Stimulated activated CD4-positive, alpha-beta T cell treated with anti-CD3 and anti-CD28 coated beads, TNF-alpha, amount 100 ng/mL, for 1 hour (primary cell): ENCODE measurements at places on chromosomes 12 and 14.
A peak's percentile ranks its signal among the peaks of the same experiment; 100 is the strongest.

DNA sequence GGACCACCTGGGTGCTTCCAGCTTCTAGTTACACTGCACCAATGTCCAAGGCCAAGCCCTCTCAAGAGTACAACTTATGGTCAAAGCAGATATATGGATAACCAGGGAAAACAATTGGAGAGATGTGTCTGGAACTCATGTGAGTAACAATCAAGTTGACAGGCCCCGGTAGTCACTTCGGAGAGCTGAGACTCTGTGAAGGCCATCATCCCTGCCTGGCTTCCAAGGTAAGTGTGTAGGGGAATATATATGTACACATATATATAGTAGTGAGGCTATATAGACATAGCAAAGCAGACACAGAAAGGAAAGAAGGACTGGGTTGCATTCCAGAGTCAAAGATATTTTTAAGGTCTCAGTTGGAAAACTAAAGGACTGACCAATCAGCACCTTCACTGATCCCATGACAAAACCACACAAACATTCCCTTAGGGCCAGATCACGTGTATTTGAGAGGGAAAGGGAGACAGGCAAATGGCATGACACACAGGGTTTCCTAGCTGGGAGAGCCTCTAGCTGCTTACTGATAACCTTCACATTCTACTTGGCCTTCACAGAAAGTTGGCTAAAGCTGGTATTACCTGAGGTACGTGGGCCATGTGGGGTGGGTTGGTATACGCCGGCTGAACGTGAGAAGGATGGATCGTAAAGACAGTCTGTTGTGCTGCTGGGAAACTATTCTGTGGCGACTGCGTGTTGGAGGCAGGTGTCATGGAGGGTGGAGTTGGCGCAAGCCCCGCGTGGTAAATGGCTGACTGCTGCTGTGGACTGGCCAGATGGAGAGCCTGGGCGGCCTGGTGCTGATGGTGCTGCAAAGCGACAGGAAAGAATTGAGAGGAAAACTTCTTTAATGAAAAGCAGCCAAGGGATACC, 50.0 kb downstream of the SH2B3 start:
- DNase-seq: no peak

GRCh38 chr14:94875256-94875655, 105.3 kb upstream of the GSC start:
- DNase-seq: no peak

GRCh38 chr14:104953896-104954656, 24.1 kb downstream of the AHNAK2 start:
- DNase-seq: no peak

DNA sequence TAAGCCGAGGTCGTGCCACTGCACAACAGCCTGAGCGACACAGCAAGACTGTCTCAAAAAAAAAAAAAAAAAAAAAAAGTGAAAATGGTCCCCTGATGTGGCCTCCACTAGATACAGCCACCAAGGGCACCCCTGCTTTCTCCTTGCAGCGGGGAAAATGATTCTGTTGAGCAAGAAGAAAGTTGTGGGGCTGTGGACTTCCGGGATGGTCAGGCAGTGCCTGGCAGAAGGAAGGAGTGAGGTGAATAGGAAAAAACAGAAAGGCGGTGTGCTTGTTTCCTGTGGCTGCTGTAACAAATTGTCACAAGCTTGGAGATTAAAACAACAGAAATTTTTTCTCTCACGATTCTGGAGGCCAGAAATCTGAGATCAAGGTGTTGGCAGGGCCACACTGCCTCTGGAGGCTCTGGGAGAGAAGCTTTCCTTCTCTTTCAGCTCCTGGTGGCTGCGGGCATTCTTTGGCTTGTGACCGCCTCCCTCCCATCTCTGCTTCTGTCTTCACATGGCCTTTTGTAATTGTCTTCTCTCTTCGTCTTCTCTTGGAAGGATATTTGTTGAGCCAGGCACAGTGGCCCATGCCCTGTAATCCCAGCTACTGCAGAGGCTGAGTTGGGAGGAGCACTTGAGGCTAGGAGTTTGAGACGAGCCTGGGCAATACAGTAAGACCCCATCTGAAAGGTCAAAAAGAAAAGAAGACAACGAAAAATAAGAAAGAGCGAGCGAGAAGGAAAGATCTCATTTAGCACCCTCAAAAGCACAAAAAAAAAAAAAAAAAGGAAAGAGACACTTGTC, 116.6 kb upstream of the MED13L start:
- DNase-seq: no peak

- DNase-seq: no peak
Observed at GRCh38 chr12:43277651-43278540, 274.1 kb downstream of the ADAMTS20 start.

DNA sequence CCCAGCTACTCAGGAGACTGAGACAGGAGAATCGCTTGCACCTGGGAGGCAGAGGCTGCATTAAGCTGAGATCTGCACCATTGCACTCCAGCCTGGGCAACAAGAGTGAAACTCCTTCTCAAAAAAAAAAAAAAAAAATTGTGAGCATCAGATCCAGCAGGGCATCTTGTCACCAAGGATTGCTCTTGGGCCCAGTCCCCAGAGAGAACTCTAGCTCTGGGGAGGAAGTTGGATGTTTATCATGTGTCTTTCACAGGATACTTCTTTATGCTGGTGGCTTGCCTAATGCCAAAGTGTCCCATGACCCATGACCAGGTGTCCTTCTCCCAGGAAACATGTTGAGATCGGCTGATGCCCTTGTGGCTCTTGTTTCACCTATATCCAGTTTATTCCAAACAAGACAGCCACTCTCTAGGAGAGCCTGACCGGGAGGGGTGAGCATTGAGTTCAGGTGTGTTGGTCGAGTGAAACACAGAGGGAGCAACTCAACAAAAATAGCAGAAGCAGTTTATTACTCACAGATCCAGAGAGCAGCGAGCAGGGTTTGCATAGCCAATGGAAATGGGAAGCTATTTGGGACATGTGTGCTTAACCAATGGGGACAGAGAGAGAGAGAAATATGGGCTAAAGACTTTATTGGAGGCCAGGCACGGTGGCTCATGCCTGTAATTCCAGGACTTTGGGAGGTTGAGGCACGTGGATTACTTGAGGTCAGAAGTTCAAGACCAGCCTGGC, 6.6 kb upstream of the TCHP start:
- DNase-seq: no peak

DNA sequence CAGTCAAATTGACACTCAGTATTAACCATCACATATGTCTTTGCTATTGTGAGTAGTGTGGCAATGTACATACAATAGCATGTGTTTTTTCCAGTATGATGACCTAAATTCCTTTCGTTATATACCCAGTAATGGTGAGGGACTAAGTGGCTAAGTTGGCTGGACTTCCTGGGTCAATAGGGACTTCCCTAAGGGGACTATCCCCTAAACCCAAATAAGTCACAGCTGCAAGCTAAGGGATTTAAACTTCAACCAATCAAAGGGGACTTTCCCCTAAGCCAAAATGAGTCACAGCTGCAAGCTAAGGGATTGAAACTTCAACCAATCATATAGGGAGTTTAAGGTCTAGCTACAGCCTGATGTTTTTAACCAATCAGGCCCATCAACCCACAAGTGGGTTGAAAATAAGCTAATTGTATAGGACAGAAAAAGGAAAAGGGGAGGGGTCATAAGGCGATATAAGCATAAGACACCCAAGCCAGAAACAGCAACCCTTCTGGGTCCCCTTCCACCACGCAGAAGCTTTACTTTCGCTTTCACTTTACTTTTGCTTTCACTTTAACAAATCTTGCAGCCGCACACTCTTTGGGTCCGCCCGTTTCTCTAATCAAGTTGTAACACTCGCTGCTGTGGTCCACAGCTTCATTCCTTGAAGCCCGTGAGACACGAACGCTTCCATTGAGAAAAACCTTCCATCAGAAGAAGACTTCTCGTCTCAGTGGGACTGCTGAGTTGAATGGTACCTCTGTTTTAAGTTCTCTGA, 404.4 kb downstream of the FLRT2 start:
- DNase-seq: peak; percentile 12

GRCh38 chr14:39582028-39582654, 149.9 kb upstream of the FBXO33 start:
- no peak for DNase-seq

DNA sequence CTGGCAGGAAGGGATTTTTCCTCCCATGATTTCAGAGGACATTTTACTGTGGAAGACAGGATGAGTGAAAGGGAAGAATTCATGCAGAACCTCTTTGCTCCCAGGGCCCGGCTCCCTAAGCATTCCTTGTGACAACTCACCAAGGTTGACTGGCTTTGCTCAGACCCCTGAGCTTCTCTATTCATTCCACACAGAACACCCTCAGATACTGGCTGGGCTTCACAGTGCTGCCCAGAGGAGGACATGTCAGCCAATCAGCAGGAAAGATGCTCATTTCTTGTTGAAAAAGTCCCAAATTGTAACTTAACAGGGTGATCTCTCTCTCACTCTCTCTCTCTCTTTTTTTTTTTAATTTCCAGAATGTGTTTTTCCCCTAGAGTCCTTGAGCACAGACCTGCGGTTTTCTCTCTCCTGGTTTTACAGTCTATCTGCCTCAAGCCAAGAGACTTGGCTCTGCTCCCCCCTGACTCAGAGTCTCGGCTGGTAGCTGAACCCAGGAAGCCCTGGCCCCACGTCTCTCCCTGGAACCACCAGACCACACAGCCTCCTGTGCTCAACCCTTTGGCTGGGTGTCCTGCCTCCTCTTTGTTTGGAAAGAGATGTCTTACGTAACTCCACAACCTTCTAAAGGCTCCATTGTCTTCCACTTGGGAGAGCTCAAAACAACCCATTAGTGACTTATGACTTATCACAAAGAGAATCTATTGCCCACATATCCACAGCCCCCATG, 43.9 kb downstream of the SSPN start:
- DNase-seq: no peak

- no peak for DNase-seq
Observed at GRCh38 chr14:32657081-32657480, 281.6 kb upstream of the NPAS3 start.

DNA sequence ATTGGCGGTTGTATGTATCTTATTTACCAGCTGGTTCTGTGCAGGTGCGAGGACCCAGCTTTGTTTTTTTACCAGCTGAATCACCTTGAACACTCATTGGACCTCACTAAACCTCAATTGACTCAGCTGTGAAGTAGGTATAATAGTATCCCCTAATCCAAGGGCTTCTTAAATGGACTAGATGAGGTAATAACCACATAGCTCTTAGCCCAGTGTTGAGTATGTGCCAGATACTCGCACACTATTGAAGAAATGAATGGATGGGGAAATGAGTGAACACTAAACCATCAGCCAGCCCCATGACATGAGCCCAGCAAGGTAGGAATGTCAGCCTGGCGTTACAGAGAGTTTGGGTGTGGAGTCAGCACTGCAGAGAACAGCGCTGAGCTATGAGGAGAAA, 79.7 kb downstream of the RIMBP2 start:
- no peak for DNase-seq

GRCh38 chr12:116137318-116137717, 140.2 kb downstream of the MED13L start:
- DNase-seq: no peak

DNA sequence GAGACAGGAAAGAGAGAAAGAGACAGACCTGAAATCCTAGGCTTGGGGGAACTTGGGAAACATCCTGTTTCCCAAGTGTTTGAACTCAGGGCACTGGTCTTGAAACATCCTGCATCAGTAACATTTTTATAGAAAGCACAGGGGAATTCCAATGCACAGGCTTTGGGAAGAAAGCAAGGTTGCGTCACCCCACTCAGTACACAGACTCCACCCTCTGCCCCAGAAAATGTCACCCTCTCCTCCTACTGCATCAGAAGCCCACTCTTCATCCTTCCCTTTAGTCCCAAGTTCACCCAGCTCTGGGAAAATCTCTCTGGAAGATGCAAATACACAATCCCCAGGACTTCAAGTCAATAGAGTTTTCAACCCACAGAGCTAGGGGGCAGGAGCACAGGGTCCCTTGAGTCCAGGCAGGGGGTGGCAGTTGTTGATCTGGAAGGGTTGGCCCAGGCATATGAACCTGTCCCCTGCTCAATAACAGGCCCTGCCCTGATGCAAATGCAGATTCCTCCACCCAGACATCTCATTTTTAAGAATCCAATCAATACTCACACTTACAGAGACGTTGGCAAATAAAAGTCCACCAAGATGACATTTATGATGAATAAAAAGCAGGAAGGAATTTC, 1.7 kb downstream of the RDH16 start:
- DNase-seq: no peak

- no peak for DNase-seq
Observed at GRCh38 chr14:76917745-76918255, 91.6 kb downstream of the LRRC74A start.

- no peak for DNase-seq
Observed at GRCh38 chr12:20142316-20142715, 226.0 kb upstream of the PDE3A start.

GRCh38 chr12:18696971-18697602, 40.7 kb downstream of the PLCZ1 start:
- no peak for DNase-seq

- DNase-seq: no peak
Observed at GRCh38 chr14:31967669-31967975, 109.5 kb upstream of the ARHGAP5 start.

GRCh38 chr14:32808644-32809043, 130.0 kb upstream of the NPAS3 start:
- no peak for DNase-seq

- no peak for DNase-seq
Observed at GRCh38 chr14:100240668-100241032, 1.7 kb downstream of the YY1 start.

- DNase-seq: no peak
Observed at GRCh38 chr12:103571286-103571685, 15.8 kb upstream of the STAB2 start.

GRCh38 chr14:61950340-61950739, 188.1 kb downstream of the SNAPC1 start:
- DNase-seq: no peak

GRCh38 chr14:36493761-36494160, 26.3 kb downstream of the NKX2-1 start:
- no peak for DNase-seq

- DNase-seq: no peak
Observed at GRCh38 chr14:50347521-50347920, 35.4 kb downstream of the DMAC2L start.

GRCh38 chr12:4535092-4535491, 3.6 kb upstream of the RAD51AP1 start:
- no peak for DNase-seq

DNA sequence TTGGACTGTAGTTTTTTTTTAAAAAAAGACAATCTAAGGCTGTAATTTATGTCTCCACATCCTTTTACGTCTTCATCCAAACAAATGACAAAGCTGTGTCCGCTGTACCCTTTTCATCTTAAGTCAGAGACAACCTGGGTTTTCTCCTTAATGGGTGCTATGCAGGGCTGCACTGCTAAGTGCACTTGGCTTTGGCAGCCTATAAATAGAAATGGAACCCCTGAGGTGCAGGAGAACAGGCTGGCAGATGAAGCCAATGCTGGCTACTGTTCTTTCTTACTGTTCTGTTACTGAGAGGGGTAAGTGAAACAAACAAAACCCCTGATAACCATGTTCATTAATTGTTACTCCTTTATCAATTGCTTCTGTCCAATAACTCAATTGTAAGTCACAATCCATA, 47.1 kb upstream of the KICS2 start:
- no peak for DNase-seq

GRCh38 chr14:85222341-85222740, 307.6 kb upstream of the FLRT2 start:
- no peak for DNase-seq
